GM19239 (cell line): ENCODE measurements at places on chromosomes 6 and 20.

GRCh38 chr20:1130847-1131246 is 12.4 kb downstream of the PSMF1 start:
- no peak for DNase-seq

DNA sequence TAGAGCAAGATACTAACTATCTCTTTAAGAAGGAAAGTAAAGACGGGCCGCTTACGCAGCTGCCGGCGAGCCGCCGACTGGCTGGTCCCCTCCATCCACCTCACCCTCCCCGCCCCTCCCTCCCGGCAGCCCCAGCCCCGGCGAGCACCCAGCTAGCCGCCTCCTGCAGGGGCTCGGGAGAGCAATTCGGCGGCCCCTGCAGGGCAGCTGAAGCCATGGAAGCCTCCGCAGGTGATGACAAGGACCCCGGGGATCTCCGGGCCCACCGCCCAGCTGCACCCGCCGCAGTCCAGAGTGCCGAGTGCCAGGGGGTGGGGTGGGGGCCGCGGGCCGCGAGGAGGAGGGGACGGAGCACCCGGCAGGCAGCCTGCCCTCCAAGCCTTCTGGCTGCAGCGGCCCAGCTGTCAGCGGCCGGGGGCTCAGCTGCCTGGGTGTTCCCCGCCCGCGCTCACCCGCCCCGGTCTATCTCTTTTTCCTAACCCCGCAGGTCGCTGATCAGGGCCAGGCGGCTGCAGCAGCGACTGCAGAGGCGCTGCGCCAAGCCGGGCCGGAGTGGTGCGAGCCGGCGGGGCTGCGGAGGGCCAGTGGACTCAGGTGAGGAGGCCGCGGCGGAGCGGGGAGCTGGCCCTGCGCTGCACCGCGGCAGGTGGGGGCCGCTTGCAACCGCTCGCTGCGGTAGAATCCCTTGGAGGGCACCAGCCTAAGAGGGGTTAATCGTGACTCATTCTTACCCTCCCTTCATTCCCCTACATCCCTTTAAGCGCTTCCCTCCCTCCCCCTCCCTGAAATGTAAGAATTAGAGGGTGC is at the start of gene SNPH:
Gene SNPH (plus strand): TSS at position 128 of the 807 bp plus-strand sequence. CDS start 29,946 bp downstream, outside the sequence.
- peak; percentile 22 for DNase-seq

DNA sequence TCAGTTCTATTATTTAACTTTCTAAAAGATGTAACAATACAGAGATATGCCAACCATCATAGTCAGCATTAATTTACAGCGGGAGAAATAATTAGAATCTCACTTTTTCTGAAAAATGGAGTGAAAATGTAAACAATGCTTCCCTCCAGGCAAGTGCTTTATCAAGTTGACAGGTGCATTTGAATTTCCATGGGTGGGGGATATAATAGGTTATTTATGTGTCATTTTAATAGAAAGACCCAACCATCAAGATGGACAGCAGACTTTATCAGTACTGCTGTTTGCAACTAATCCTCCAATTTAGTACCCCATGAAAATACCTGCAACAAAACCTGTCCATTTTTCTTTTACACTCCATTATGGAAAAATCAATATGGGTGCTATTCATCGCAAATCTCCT is 780.1 kb downstream of the TFAP2A start:
- DNase-seq: no peak

GRCh38 chr6:137820952-137821351 is 46.1 kb upstream of the TNFAIP3 start:
- no peak for DNase-seq

GRCh38 chr6:32982084-32982701 is 13.8 kb downstream of the BRD2 start:
- no peak for DNase-seq

- no peak for DNase-seq
These were observed 18.7 kb upstream of the SGK2 start for GRCh38 chr20:43539975-43540672.

DNA sequence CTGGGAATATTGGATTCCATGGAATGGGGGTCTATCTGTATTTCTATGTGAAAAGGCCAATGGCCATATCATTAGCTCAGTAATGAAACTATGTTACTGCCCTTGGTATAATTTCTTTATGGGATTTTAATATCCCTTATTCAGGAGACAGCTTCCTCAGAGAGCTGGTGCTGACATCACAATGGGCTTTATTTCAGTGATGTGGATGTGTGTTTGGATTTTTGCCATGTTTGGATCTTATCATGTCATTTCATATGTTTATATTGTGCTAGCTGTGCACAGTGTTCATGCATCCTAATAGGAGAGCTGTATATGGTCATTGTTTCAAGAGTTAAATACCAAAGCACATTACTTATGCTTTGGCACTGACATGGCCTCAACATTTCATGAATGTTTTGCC is 806.1 kb upstream of the MAP3K7 start:
- no peak for DNase-seq

DNA sequence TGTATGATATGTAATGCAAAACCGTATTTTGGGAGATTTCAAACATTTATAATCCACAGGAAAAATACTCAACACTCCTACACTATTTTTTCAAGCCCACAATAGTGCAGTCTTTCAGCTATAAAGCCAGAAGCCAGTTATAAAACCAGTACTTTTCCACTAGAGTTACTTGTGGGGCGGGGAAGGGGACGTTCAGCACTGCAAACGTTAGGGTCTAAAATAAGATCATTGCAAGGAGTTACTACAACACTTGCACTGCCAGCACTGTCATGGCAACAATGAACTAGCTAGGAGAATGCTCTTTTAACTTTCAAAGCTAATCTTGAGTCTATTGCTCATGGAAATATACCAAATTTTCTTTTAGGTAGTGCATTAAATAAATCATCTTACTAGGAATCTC is 14.7 kb downstream of the SESN1 start:
- DNase-seq: no peak

- DNase-seq: no peak
These were observed 12.6 kb downstream of the PCMTD2 start for GRCh38 chr20:64268174-64268573.

DNA sequence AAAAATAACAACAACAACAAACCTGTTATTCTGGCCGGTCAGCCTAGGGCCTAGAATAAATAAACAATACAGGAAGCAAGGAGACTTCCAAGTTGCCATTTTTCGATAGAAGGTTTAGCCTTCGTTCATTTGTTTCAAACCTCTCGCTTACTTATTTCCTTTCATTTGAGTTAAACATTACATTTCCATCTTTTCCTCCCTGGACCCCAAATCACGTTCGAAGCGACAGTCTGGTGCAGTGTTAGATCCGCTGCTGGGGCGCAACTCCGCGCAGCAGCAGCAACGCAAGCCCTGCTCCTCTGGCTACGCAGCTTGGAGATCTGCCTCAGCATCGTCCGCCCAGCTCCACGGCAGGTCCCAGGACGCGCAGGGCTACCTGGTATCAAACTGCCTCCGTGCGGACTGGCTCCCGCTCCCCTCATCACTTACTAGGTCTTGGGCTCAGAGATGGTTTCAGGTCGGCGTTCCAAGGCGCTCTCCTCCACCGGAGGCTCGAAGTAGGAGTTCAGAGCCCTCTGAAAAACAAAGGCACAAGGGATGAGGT is 530 bp downstream of the TDP2 start:
- no peak for DNase-seq

GRCh38 chr6:20839630-20840029 is 305.4 kb downstream of the CDKAL1 start:
- no peak for DNase-seq

- DNase-seq: no peak
These were observed 73.2 kb downstream of the RSPO3 start for GRCh38 chr6:127191716-127192115.

- no peak for DNase-seq
These were observed 177.1 kb upstream of the MAN1A1 start for GRCh38 chr6:119526561-119527230.

DNA sequence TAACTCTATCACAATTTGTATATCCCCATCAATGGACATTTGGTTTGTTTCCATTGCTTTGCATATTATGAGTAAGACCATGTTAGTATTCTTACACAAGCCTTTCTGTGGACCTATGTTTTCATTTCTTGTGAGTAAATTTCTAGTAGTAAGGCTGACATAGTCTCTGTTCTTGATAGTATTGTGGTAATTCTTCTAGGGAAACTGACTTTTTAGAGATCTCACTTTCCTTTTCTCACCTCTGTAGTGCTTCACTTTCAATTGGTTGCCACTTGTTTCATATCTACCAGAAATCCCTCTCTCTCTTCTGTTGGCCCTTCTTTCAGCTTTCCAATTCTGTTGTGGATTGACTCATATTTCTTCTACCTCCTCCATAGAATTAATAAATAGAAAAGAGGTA is 8.5 kb downstream of the ISM1 start:
- DNase-seq: no peak
